ENCODE measurements at places on chromosomes 5 and 9.

- no peak for DNase-seq
Measured at GRCh38 chr9:137437691-137438590, 3.2 kb downstream of the ENTPD8 start.

DNA sequence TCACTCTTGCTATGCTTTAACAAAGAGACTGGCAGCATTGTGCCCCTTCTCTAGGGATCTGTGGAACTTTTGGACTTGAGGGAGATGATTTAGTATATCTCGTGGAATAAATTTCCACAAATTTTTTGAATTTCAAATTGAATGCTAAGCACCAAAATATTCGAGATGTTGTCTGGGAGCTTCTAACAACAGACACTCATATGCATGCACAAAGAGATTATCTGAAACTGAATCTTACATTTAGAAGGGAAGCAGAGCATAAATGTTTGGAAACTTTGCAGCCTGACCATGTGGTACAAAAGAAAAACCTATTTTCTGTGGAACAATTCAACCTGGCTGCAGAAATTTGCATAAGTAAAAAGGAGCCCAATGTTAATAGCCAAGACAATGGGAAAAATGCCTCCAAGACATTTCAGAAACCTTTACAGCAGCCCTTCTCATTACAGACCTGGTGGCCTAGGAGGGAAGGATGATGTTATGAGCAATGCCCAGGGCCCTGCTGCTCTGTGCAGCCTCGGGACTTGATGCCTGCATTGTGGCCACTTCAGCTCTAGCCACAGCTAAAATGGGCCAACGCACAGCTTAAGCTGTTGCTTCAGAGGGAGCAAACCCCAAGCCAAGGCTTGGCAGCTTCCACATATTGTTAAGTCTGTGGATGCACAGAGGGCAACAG, 285.8 kb upstream of the FAM174A start:
- DNase-seq = no peak

- DNase-seq = no peak
Measured at GRCh38 chr5:73263001-73263710, 90.2 kb downstream of the TMEM174 start.

- no peak for DNase-seq
Measured at GRCh38 chr9:4700091-4700490, 20.7 kb downstream of the CDC37L1 start.

DNA sequence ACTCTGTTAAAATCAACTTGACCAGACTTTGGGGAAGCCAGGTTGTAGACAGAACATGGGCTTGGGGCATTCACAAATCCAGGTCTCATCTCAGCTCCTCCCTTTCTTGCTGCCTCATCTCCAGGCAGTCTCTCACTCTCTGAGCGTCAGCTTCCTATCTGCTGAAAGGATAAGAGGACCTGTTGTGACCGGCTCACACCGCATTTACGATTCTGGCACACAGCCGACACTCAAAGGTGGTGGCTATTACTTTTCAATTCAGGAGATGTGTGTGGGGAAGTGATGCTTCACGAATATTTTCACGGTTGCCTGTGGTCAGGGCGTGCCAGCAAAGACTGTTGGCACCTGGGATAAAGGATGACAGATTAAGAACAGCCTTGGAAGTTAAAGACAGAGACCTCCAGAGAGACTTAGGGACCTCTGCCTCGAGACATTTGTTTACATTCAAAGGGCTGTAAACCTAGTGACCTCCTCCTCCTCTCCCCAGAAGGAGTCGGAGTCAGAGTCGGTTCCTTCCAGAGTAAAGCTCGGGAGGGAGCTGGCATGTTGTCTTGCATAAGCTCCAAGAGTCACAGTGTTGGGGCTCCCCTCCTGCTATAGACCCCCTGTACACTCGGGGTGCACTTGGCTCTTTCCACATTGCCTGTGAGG, 83.2 kb downstream of the AK8 start:
- no peak for DNase-seq

- no peak for DNase-seq
Measured at GRCh38 chr5:62143268-62144229, 162.5 kb upstream of the KIF2A start.

DNA sequence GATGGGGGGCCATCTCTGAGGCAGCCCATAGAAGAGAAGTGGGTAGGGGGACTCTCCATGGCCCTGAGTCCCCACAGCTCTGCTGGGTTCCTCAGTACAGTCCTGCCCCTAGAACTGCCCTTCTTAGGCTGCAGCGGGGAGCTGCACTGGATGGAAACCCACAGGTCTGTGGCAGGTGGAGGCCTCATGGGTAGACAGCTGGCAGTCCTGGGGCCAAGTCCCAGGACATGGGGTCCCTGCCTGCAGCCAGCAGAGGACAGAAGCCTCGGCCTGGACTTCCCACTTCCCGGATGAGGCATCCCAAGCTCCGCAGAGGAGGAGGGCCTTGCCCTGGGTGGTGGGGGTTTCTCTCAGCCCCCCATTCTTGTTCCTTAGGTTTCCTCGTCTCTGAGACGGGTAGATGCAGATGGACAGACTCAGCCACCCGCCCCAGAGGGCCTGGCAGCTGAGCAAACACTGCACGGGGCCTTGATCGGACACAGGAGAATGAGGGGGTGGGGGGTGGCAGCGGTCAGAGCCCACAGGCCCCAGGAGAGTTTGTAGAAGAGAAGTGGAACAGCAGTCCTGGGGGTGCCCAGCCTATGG, 153.8 kb downstream of the C9orf50 start:
- DNase-seq = no peak

DNA sequence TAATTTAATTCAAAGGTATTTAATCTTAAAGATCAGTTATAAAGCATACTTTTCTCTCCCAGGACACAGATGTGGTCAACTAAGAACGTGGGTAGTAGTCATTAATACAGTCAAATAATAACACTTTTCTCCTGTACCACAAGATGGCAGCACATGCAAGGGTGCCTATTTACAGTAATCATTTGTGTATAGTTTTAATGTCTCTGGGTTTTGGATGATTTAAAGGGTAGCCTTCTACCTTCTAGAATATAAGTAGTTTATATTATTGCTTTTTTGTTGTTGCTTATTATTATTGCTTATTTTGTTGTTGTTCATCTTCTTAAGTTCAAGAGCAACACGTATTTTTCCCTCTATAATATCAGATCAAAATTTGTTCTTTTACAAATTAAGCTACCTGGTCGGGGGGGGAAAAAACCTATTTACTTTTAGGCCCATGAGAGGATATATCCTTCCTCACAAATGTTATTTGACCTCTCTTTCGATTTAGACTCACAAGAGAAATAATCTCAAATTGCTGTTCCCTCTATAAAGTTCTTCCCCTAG, 59.6 kb upstream of the SLC27A6 start:
- DNase-seq = peak; percentile 36

GRCh38 chr5:180494510-180495181, 467 bp downstream of the CNOT6 start:
- DNase-seq = peak; percentile 65

GRCh38 chr9:132669319-132669697, 475 bp downstream of the DDX31 start:
- no peak for DNase-seq

DNA sequence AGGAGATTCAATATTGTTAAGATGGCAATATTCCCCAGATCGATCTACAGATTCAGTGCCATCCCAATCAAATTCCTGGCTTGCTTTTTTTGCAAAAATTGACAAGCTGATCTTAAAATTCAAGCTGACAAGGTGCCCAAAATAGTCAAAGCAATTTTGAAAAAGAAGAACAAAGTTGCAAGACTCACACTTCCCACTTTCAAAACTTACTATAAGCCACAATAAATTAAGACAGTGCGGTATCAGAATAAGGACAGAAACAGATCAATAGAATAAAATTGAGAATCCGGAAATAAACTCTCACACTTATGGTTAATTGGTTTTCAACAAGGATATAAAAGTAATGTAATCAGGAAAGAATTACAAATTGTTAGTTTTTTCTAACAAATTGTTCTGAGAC, 97.1 kb downstream of the NRG2 start:
- no peak for DNase-seq

GRCh38 chr9:109652112-109652511, 127.9 kb upstream of the PALM2AKAP2 start:
- DNase-seq = no peak

Measured in CD4-positive, alpha-beta memory T cell (primary cell).